Pons (tissue), 1 donor: ENCODE measurements at places on chromosomes 2 and 18.

- peak; percentile 67 for DNase-seq
Observed at GRCh38 chr2:88739985-88740600, 48.6 kb downstream of the RPIA start.

DNA sequence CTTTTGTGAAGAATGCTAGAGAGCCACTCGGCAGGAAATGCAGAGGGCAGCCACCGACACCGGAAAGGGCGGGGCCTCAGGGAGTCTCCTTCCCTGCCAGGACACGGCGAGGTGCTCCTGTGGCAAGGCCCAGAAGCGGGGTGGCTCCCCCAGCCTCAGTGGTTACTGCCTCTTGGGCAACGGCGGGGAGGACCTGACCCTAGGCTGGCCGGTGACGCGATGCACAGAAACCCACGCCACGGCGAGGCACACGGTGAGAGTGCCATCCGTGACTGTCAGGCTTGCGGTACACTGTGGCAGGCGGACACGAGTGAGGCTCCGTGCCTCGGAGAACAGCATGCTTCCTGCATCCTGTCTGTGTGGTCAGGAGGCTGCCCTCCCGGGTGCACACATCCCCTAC is 47.8 kb downstream of the ZAP70 start:
- no peak for DNase-seq

DNA sequence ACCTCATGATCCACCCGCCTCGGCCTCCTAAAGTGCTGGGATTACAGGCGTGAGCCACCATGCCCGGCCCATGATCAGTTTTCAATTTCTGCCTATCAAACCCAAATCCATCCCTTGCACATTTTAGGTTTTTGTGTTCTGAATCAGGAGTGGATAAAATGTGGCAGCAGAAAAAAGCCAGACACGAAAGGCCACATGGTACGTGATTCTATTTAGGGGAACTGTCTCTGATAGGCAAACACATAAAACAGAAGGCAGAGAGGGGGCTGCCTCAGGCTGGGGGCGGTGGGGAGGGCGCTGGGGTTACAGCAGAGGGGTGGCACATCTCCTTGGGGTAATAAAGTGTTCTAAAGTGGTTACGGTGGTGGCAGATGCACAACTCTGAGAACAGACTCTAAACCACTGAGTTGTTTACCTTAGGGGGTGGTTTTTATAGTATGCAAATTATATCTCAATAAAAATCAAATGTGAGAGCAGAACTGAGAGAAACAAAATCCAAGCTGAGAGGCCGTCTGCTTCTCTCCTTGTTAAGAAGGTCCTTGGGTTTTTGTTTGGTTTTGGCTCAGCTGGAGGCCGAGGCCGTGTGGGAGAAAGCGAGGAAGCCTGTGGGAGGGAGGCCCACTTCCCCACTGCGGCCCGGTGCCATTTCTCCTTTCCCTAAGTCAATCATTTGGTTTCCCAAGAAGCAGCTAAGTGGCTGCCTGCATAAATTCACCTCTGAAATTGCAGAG is 78.0 kb downstream of the SOWAHC start:
- DNase-seq = no peak

GRCh38 chr18:78622907-78623541 is 356.6 kb upstream of the SALL3 start:
- no peak for DNase-seq

DNA sequence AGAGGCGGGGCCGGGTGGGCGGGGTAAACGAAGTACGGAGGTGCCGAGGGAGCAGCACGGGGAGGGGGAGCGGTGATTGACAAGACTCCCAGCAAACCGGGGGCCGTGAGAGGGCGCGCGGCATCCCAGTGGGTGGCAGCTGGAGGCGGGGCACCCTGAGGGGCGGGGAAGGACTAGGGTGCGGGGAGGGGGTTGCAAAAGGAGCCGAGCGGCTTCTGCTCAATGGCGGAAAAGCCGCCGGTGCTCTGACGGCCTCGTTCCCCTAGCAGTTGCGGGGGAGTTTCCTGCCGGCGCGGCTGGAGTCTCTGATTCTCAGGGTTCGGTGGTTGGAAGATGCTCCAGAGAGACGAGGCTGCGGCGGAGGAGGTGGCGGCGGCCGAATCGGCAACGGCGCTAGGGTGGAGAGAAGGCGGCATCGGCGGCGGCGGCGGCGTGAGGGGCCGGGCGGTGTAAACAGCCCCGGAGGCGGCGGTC is at the start of gene PPM1B:
Gene PPM1B (plus strand): TSS at position 195 of the 474 bp plus-strand sequence. CDS start 32,325 bp downstream, outside the sequence.
- DNase-seq = no peak

- no peak for DNase-seq
Observed at GRCh38 chr2:37643730-37644078, 27.7 kb downstream of the CDC42EP3 start.

- DNase-seq = no peak
Observed at GRCh38 chr2:125004106-125004800, 979.2 kb downstream of the CNTNAP5 start.

DNA sequence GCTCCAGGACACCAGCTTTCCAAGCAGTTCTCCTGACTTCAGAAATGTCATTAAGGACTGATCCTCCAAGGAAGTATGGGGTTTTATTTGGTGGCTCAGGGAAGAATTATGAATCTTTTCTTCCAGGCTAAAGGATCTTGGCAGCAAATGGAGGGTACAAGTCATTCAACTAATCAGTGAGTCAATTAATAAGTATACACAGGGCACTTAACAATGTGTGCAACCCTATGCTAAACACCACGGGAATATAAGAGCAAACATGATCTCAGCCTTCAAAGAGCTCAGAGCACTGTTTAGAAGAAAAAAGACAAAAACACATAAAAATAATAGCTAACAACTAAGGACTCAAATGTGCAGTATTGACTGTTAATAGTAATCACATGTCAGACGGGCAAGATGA is 234.5 kb downstream of the SETBP1 start:
- no peak for DNase-seq

GRCh38 chr2:88735853-88736252 is 44.4 kb downstream of the RPIA start:
- DNase-seq = no peak

GRCh38 chr2:132275396-132275795 is 113.6 kb upstream of the ANKRD30BL start:
- no peak for DNase-seq

- no peak for DNase-seq
Observed at GRCh38 chr18:12491611-12492435, 84.1 kb downstream of the PRELID3A start.

GRCh38 chr2:106562268-106563186 is 75.4 kb downstream of the CD8B2 start:
- no peak for DNase-seq

GRCh38 chr2:207930747-207931146 is 94.6 kb downstream of the PLEKHM3 start:
- DNase-seq = no peak
